ENCODE measurements at places on chromosomes 11 and 22.

- no peak for DNase-seq
These were observed 9.2 kb downstream of the SCN2B start for GRCh38 chr11:118167253-118167652.

GRCh38 chr11:44381261-44381660 is 71.3 kb upstream of the ALX4 start:
- DNase-seq = no peak

GRCh38 chr11:77372726-77373125 is 71.2 kb upstream of the GDPD4 start:
- DNase-seq = no peak

- DNase-seq = no peak
These were observed 1462.9 kb upstream of the RAG2 start for GRCh38 chr11:38060920-38061319.

GRCh38 chr22:26822313-26822712 is 164.9 kb downstream of the MIAT start:
- DNase-seq = no peak

GRCh38 chr11:12845163-12845562 is 164.0 kb upstream of the RASSF10 start:
- no peak for DNase-seq

DNA sequence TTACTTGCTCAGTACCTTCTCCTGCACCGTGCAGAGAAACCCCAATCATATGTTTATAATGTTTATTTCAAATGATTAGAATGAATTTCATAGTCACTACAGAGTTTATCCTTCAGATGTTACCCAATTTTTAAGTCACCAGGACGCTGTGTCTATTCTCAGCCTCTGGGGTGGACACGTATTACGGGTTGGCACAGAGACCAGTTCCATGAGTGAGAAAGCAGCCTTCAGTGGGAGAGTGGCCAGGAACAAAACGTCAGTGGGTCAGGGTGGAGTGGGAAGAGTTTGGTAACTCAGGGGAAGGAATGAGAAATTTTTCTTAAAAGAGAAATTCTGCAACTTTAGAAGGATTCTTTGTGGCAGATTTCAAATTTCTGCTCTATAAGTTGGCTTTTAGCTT is 77.1 kb upstream of the MTMR2 start:
- DNase-seq = no peak

- DNase-seq = no peak
These were observed 1008.4 kb downstream of the JRKL start for GRCh38 chr11:97398246-97398645.

DNA sequence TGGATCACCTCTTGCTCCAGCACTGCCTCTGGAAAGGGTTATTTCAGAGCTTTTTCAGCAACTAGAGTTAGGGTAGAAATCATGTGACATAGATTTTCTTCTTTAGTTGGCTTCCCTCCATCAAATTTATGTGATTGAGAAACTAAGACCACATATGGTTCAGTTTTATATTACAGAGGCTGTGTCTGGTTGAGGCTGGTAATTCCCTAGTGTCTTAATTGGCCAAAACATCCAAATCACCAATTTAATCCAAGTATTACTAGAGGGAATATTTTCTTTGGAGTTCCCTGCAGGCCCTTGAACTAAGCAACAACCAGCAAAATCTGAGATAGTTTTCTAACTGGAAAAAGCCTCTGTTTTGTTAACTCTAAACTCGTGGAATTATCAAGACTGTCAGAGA is 136.3 kb downstream of the ARHGAP42 start:
- no peak for DNase-seq

DNA sequence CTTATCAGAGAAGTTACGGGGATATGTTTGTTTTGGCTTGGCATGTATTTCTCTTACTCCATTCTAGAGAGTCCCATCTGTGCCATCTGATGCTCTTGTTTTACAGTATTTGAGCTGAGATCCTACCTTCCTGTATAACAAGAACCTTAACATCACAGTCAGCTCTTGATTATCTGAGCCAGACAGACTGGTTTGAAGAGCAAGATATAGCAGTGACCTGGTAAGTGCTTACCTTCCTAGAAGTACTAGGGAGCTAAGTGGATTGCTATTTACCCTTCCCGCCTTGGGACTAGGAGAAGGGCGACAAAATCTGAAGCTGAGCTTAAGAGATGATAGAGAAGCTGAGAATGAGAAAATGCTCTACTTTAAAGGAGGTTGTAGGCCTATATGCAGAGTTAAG is 235.3 kb downstream of the CSNK2A3 start:
- peak; percentile 34 for DNase-seq

DNA sequence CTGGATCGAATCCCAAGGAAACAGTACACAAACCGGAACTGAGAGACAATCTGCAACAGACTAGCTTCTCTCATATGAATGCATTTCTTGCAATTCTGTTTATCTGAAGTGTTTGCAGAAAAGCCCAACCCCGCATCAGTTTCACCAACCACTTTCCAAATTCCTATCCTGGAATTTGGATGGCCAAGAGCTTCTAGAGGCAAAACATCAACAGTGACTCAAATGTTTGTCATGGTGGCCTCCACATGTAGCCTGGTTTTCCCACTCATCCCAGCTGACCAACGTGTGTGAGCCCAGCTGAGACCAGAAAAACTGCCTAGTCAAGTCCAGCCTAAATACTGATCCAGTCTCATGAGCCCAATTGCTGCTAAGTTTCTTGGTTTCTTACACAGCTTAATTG is 8.3 kb upstream of the MIEF1 start:
- DNase-seq = no peak

DNA sequence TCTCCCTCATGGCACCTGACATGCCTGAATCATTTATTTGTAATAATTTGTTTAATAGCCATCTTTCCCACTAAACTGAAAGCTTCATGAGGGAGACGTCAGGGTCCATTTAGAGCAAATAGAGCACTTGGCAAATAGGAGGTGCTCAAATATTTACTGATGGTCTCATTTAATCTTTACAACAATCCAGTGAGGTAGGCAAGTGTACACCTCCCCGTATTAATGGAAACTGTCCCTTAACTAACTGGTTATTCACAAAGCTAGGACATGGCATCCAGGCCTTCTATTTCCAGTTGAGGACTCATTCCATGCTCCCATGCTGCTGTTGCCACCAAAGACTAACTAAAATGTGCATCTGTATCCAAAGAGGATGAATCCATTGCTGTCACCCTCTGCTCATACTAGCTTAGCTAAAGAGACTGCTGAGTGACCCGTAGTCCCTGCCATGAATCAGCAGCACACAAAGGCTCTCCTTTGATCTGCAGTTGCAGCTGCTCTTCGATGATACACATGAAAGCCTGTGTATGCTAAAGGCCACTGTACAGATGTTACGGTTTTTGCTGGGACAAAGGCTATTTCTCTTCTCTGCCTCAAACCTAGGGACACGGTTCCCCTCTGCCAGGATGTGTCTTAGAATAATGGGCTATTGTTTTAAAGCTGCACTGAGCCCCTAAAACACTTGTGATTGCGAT is 82.6 kb downstream of the RAB30 start:
- no peak for DNase-seq

GRCh38 chr11:79668575-79668974 is 227.7 kb upstream of the TENM4 start:
- DNase-seq = no peak

DNA sequence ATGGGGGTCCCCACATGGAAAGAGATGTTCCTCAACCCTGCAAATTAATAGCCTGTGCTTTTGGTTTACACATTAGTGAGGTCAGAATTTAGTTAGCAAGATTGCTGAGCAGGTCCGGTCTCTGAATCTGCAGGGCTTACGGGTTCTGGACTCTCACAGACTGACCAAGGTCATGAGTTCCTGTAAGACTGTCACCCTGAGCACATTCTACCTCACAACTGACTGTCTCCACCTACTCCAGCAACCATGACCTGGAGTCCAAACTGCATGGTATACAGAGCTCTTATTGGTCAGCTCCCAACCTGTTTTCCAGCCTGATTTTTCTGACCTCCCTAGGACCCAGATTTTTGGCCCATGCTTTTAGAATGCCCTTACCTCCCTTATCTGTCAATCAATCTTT is 28.2 kb downstream of the DKK3 start:
- no peak for DNase-seq

GRCh38 chr11:92393218-92393617 is 168.6 kb downstream of the FAT3 start:
- no peak for DNase-seq

DNA sequence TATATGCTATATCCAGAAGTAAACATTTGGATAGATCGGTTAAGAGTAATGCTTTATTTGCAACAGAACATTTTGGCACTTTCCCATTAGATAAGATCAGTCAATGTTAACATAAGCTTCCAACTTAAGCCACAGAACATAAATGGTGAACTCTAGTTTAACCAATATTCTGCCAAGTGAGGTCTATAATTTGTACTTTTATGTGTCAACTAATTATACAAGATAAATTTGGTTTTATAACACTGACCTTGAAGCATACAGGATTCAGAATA is 23.5 kb upstream of the BLID start:
- peak; percentile 78 for DNase-seq

GRCh38 chr22:31049815-31050420 is 31.2 kb upstream of the SMTN start:
- DNase-seq = no peak

DNA sequence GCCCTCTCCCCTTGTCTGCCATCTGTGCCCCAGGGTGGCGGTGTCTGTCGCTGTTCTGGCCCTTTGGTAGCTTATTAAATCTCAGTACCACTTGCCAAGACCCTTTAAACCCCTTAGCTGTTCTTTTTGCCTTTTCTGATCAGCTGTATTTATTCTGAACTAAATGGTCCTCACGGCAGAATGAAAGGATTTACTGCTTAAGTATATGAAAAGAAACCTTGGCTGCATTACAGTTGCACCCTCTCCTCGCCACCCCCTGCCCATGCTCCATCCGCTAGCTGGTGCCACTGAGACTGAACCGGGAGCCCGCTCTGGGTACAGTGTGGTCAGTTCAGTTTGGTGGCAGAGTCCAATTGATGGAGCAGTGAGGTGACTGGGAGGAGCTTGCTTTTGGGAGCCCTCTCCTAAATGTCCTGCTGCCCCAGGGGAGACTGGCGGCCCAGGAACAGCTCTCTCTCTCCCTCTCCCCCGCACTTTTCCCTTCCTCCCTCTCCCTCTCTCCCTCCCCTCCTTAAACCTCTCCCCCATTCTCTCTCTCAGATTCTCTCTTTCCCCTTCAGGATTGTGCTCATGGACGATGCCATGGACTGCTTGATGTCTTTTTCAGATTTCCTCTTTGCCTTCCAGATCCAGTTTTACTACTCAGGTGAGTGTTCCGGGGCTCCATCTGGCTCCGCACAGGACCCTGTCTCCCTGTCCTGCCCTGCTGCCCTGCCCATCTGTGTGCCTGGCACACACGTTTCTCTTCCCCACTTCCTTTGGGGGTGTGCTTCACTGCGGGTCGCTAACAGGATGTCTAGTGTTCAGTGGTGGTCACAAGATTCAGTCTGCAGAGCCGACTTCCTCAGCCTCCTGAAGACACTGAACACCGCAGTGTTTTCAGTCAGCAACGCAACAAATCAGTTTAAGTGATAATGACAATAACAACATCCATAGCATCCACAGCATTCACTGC is 21.8 kb downstream of the ARFGAP2 start:
- no peak for DNase-seq

DNA sequence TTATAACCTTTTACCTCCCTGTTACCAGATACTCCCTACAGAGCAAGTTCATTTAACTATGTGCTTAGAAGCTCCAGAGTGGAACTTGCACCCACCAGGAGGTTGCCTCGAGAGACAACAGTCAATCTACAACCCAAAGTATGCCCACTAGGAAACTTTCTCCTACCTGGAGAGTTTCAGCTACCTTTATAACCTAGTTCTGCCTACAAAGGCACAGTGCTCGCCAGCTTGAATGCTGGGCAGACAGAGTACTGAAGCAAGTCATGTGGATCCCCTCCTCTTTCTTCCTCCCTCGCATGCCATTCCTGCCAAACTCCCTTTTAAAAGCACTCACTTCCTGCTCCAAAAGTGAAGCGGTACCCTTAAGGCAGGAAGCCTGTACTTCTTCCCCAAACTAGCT is 258.9 kb downstream of the SWAP70 start:
- no peak for DNase-seq

DNA sequence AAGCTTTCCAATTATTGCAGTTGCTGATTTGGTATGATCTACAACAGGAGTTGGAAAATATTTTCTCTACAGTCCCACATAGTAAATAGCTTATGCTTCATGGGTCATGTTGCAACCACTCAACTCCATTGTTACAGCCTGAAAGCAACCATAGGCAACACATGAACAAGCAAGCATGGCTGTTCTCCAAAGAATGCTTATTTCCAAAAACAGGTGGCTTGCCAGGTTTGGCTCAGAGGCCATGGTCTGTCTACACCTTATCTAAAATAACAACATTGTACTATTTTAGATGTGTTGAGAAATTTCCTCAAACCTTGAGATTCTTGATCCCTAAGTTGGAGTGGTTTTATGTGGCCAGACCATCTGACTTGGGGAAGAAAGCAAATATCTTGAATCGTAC is 153.9 kb upstream of the MPPED2 start:
- DNase-seq = no peak

DNA sequence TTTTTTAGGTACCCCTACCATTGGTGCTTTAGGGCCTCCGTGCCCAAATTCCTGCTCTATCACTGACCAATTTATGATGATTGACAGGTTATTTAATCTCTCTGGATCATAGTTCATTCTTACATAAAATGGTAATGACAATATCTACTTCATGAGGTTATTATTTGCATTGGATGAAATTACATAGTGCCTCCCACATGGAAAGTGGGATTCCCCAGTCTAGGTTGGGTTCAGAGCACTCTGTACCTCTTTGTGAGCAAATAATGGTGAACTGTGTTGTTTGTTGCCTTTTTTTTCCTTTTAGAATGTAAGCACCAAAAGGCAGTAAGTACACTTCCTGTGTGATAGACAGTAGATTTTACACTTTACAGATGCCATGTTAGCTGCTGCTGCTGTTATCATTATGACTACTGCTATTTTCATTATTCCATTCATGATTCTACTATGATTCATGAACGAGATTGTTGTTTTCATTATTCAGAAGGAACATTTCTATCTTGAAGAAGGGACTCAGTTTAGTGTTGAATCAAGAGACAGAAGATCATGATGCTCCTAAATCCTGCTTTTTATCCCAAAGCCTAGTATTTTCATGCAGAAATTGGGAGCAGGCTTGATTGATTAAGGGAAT is 100.8 kb downstream of the ALX4 start:
- DNase-seq = peak; percentile 61

GRCh38 chr11:1450949-1451710 is 35.4 kb downstream of the MOB2 start:
- DNase-seq = no peak

DNA sequence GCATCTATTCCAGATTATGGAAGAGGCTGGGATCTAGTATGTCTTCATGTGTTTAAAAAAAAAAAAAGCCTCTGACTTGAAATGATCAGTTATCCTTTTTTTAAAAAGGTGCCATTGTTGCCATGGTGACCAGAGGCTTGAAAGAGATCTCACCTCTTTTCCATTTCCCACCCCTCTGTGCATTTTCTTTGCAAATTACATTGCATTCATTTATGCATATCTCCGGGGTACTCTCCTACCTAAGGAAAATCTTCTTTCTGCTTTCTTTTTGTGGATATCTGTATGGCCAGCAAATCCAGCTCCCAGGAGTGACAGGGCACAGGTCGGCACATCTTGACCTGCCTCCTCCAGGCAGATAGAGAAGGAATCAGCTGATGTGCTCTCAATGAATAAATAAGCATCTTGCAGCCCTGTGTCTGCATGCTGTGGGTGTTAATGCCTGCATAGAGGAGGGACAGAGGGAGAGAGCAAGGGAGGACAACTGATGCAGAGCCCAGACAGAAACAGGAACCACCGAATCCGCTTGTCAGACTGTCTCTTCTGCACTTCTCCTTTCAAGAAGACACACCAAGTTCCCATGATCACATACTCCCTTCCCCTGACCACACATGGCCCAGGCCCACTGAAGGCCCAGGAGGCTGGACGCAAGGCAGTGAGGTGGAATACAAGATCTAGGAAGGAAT is 50.9 kb downstream of the CWC15 start:
- DNase-seq = no peak
